SW480 (cell line): ENCODE measurements at places on chromosomes 1 and 21.

- DNase-seq = no peak
Measured at GRCh38 chr1:228429007-228429406, 12.3 kb upstream of the TRIM17 start.

DNA sequence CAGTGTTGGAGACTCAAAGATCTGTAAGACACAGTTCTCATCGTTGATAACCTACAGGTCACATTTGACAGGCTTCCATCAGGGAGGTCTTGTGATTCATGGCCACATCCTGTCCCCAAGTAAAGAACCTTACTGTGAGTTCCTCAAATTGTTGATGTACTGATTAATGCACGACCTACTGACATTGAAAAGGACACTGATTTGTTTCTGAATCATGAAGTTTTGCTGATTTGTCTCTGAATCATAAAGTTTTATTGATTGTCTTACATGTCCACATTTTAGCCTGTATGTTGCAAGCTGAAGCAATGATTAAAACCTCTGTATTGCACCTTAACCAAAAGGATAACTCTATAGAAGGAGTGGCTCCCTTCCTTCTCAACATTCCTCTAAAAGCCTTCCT, 476.3 kb upstream of the RUNX1 start:
- no peak for DNase-seq

- DNase-seq = peak; percentile 62
Measured at GRCh38 chr21:43775795-43776430, at the start of gene CSTB. Gene CSTB (minus strand): TSS chr21:43776308. CDS start chr21:43776269, 39 bp downstream.

GRCh38 chr1:92961896-92962752, 862 bp upstream of the DIPK1A start:
- peak; percentile 69 for DNase-seq

GRCh38 chr1:4586611-4587160, 67.7 kb upstream of the AJAP1 start:
- DNase-seq = no peak

DNA sequence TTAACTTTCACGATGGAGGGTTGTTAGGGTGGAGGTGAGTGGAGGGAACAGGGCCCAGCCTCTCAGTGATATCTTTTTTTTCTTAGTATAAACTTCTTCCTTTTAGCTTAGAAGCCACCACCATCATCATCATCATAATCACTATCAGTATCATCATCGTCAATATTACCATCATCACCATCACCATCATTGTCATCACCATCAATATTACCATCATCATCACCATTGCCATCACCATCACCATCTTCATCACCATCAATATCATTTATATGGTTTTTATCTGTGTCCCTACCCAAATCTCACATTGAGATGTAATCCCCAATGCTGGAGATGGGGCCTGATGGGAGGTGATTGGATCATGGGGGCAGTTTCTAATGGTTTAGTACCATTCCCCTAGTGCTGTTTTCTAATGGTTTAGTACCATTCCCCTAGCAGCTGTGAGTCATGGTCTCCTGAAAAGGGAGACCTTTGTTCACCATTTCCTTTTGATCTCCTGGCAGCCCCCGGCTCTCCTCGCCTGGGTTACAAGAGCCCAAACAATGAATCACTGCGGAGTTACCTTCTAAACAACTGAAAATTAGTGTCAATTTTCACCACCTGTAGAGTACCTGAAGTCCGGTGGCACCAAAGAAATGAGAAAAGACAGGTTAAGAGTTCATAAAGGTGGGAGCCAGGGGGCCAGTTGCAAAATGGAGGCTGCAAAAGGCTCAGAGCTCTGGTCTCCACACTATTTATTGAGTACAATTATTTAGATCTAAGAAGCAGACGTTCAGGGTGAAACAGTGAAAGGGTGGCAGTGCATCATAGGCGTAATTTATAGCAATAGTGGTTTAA, 3.1 kb upstream of the PLA2G2E start:
- DNase-seq = peak; percentile 98

GRCh38 chr1:233635765-233636502, 22.0 kb downstream of the KCNK1 start:
- no peak for DNase-seq

DNA sequence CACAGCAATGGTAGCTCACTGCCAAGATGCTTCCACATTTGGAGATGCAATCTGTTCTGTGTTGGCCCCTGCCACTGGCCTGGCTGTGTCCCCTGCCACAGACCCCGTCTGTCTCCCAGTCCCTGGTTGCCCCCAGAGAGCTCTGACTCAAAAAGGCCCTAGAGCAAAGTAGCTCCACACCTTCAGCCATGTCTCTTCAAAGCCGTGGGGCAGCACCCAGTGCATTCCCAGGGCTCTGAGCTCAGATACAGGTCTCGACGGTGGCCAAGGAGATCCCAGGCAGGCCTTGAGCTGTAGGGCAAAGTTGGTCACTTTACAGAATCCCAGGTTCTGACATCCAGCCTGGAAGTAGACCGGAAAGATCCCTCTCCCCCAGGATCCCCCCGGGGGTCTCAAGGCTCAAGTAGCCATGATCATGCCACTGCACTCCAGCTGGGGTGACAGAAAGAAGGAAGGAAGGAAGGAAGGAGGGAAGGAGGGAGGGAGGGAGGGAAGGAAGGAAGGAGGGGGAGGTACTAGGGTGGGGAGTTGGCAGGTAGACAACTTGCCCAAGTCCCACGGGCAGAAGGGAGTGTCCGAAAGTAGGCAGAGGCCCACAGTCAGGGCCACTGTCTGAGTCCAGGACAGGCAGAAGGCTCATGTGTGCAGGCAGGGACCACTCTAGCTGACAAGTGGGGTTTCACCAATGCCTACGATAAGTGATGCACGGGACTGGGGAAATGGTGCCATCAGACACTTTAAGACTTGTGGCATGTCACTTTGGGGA, 4.8 kb upstream of the ARF1 start:
- DNase-seq = no peak

DNA sequence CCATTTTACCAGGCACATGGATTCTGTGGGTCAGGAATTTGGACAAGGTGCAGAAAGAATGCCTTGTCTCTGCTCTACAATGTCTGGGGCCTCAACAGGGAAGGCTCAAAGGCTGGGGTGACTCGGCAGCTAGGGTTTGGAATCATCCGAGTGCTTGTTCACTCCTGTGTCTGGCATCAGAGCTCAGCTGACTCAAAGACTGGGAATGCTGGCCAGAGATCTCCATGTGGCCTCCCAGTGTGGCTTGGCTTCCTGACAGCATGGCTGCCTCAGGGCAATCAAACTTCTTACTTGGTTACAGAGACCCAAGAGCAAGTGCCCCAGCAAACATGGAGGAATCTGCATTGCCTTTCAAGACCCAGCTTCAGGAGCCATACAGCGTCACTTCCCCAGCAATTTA, 110.5 kb downstream of the TOMM20 start:
- no peak for DNase-seq

DNA sequence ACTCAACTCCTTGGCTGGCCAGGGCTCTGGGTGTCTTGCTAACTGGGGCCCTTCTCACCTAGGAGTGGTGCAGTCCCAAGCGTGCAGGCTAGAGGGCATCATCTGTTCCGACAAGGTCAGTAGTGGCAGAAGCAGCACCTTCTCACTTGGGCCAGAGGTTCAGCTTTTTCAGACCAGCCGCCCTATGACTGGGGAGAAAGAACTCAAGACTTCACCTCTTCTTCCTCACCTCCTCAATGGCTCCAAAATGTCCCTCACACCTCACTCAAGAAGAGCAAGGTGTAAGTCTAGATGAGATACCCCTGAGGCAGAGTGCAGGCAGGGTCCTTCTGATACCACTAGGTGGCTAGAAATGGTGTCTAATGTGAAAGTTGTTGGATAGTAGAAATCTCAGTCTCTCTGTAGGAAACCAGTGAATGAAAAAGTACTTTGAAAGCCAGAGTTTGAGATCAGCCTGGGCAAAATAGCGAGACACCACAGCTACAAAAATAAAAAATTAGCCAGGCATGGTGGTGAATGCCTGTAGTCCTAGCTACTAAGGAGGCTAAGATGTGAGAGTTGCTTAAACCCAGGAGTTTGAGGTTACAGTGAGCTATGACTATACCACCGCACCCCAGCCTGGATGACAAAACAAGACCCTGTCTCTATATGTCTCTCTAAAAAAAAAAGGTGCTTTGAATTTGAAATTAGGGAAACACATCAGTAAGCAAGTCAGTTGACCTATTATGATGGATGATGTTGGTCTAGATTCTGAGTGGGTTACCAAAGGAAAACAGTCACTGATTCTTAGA, 8.6 kb upstream of the IL20 start:
- peak; percentile 10 for DNase-seq

GRCh38 chr1:93678946-93679480, 2.6 kb downstream of the BCAR3 start:
- no peak for DNase-seq

GRCh38 chr1:110477967-110478640, 27.2 kb downstream of the PROK1 start:
- no peak for DNase-seq

- DNase-seq = no peak
Measured at GRCh38 chr21:36120304-36120888, 14.5 kb upstream of the CBR3 start.

- no peak for DNase-seq
Measured at GRCh38 chr1:83418558-83418957, 580.4 kb downstream of the TTLL7 start.

- peak; percentile 16 for DNase-seq
Measured at GRCh38 chr1:2314803-2315673, 76.3 kb downstream of the MORN1 start.

- no peak for DNase-seq
Measured at GRCh38 chr1:232992227-232992626, 41.8 kb downstream of the NTPCR start.

GRCh38 chr1:41439234-41439633, 45.2 kb downstream of the EDN2 start:
- no peak for DNase-seq

DNA sequence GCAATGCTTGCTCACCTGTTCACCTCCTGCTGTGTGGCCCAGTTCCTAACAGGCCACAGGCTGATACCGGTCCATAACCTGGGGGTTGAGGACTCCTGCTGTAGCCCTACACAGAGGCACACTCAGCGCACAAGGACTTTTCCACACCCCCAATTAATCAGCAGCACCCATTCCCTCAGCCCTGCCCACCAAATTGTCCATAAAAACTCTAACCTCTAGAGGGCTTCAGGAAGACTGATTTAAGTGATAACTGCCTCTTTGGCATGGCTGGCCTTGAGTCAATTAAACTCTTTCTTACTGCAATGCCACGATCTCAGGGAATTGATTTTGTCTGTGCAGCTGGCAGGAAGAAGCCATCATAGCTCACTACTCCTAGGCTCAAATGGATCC, 71.3 kb upstream of the MUTYH start:
- DNase-seq = no peak

DNA sequence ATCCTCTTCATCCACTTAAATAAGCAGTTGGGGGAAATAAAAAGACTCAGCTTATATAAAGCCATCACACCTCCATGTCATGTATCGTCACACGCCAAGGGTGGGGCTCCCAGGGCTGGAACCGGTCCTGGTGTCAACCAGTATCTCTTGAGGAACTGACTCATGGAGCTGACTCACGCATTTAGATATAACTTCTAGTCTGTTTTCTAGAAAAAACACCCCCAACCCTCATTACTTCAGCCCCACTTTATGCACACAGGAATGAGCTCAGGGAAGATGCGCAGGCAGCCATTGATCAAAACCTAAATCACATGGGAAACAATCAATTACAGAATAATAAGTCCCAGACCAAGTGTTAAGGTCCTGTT, 6.9 kb upstream of the IL22RA1 start:
- peak; percentile 22 for DNase-seq

GRCh38 chr1:23422241-23422877, 2.2 kb downstream of the TCEA3 start:
- no peak for DNase-seq

DNA sequence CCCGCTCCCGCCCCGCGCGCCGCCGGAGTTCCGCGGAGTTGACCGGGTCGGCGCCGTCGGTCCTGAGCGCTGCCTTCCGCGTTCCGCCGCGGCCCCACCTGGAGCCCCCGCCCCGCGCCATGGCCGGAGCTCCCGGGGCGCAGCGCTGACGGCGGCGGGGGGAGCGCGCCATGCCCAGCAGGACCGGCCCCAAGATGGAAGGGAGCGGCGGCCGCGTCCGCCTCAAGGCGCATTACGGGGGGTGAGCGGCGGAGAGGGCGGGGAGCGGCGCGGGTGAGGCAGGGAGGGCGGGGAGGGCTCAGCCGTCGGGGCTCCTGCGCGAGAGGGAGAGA, 216 bp downstream of the PRKCZ start:
- DNase-seq = peak; percentile 29

DNA sequence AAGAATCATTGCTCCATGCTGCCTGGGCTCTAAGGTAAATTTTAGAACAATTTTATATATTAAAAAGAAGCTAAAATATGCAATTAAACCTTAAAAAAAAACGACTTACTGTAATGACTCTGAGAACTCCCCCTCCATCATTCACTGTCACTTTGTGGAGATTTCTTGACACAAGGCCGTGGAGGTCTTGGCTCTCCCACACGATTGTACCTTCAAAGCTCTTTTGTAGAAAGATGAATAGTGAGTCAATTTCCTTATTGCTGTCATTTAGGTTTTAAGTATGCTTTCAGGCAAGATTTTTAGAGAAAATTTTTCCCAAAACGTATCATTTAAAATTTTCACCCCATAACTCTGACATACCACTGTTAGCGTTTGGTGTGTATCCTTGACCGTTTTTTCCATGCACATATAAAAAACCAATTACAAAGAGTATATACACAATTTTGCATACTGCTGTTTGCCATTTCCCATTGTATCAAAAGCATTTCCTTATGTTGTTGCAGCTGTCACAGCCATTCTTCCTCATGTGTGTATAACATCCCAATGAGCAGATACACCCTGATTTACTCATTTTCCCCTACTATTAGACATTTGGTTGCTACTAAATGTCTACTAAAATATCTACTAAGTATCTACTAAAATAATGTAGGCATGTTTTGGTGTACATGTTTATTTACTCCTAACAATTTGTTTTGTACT, 33.4 kb downstream of the B3GALNT2 start:
- no peak for DNase-seq

GRCh38 chr1:174297351-174297750, 138.0 kb downstream of the RABGAP1L start:
- DNase-seq = no peak

DNA sequence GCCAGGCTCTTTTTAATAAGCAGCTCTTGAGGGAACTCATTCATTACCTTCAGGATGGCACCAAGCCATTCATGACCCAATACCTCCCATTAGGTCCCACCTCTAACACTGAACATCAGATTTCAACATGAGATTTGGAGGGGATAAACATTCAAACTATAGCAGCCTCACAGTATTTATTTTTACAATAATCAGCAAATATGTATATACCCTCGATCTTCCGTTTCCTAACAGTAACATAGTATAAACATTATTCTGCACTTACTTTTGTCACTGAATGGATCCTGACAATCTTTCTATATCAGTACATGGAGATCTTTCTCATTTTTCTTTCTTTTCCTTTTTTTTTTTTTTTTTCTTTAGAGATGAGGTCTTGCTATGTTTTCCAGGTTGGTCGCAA, 5.4 kb downstream of the CATSPER4 start:
- no peak for DNase-seq
